ENCODE measurements at places on chromosomes 7 and 10.

GRCh38 chr7:127417346-127417745 is 24.8 kb upstream of the ZNF800 start:
- DNase-seq, result no peak

DNA sequence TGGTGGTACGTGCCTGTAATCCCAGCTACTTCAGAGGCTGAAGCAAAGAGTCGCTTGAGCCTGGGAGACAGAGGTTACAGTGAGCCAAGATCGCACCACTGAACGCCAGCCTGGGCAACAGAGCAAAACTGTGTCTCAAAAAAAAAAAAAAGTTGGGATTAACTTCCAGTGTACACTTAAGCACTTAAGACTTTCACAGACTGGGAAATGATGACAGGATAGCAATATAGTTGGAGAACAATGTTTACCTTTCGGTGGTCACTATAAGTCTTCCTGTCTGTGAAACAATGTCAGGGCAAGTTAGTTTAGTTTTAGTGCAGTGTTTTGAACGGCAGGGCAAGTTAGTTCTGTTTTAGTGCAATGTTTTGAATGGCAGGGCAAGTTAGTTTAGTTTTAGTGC is 130.2 kb downstream of the TPST1 start:
- no peak for DNase-seq

GRCh38 chr10:92849576-92850090 is 1.3 kb downstream of the EXOC6 start:
- DNase-seq, result no peak

DNA sequence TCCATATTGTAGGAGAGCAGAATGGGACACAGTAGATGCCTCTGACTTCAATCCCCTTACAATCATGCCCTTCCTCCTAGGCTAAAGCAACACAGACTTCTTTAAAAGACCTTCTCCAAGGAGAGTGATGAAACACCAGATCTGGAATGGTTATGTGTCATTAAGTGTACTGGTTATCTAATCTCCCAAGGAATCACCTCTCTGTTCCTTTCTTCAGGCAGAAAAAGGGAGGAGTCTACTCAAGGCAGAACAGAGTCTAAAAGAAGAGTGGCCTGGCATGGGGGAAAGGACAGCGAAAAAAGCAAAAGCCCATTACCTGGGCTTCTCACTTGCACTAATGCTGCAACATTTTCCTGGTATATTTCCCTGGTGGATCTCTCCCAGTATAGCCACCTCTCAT is 2.9 kb downstream of the ELMO1 start:
- no peak for DNase-seq

GRCh38 chr7:77313085-77313484 is 103.1 kb downstream of the GSAP start:
- DNase-seq, result no peak

- DNase-seq, result no peak
These were observed 498.1 kb upstream of the POT1 start for GRCh38 chr7:125427676-125428075.

DNA sequence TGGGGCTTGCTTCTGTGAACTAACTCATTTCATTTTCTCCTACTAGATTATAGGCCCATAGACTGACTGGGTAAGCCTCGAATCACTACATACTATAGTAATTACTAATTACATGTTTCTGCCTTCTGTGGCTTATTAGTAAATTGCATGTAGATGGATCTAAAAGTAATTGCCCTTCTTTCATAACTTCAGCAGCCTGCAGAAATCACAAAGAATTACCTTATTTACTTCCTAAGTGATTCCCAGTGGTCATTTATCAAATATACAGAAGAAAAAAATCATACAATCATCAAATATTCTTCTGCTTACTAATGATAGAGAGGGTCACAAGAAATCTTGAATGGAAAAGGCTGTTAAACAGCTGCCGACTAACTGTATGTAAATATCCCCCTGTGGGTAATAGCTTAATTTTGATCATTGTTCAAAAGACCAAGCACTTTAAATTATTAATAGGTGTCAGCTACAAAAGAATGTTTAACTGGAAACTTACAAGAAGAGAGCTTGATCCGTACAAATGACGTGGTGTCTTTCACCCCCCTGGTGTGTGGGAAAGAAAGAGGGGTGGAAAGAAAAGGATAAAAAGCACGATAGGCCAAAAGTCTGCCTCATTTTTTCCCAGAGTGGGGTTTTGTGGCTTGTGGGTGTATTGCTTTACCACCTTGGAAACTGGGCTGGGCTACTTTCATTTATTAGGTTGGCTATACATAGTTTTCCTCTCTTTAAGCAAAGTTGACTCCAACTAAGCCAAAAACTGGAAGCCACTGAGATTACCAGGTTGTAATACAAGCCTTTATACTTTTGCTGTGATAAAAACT is 361.8 kb upstream of the ZMIZ1 start:
- DNase-seq, result no peak

GRCh38 chr7:157462840-157463239 is 126.0 kb downstream of the DNAJB6 start:
- DNase-seq, result no peak

DNA sequence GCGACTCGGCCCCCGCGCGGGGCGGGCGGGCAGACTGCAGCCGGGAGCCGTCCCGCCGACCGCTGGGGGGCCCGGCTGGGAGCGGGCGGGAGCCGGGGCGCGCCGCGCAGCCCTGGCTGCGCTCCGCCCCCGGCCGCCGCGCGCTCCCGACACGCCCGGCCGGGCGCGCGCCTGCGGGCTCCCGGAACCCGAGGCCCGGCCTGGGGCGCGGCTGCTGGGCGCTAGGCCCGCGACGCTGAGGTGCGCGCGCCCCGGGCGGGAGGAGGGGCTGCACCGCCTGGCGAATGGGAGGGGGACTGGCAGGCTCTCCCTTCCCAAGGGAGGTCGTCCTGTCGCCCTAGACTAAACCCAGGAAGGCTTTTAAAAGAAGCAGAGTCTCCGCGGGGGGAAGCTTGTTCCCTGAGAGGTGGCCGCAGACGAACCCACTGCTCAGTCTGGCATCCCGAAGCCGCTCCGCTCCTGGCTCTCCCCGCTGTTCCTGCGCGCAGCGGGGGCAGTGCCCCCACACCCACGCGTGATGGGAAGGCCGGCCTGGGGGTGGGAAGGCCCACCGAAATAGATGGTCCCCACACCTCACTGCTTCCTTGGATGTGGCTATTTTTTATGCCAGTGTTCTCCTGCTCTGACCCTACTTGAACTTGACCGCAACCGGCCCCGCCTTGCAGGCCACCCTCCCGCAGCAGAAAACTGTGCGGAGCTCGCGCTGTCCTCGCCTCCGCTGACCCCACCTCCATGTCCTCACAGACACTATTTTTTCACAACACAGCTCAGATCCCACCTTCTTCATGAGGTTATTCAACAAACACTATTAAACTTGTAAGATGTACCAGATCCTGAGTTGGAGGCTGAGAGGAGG is at the start of gene VOPP1:
Gene VOPP1, minus strand, starts transcription at position 125 of the 856 bp plus-strand sequence. CDS start 178 bp downstream, outside the sequence.
- peak; percentile 43 for DNase-seq

DNA sequence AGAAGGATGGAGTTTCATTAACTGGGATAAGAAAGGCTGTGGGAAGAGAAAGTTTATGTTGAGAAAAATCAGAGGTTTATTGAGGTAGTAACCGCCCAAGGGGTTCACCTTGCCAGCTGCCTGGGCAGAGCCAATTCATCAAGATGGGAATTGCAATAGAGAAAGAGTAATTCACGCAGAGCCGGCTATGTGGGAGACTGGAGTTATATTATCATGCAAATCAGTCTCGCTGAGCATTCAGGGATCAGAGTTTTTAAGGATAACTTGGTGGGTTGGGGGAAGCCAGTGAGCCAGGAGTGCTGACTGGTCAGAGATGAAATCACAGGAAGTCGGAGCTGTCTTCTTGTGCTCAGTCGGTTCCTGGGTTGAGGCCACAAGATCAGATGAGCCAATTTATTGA is 70.6 kb downstream of the MALRD1 start:
- no peak for DNase-seq

DNA sequence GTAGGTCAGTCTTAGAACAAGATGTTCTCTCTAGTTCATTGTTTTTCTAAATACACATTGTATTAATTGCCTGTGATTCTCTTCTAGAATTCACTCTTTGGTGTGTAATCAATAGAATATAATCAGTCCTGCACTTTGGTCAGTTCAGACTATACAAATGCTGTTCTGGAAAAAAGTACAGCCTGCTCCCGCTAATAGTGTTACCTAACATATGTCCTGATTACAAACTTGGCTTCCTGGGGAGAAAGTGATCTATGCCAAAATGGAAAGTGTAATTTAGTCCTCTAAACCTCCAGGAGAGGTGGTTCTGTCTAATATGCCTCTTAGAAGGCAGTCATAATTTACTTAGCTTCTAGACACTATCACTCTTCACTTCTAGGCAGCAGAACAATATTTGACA is 215.5 kb downstream of the SEMA3D start:
- no peak for DNase-seq

DNA sequence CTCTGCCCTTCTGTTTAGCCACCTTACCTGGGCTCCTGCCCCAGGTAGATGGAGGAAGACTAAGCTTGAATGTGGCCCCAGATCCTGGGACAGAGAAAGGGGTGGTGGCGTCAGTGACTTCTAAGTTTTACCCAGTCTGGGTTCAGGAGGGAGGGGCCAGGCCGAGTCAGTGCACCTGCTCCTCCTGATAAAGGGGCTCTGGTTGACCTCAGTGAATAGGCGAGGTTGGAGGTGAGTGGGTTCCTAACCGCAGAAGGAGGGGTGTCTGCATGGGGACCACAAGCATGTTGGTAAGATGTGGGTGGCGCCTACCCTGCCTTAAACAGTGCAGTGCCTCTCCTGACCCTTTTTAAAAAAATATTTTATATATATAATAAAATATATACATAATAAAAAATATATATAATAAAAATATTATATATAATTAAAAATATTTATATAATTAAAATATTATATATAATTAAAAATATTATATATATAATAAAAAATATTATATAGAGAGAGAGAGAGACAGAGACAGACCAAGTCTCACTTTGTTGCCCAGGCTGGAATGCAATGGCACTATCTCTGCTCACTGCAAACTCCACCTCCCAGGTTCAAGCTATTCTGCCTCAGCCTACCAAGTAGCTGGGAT is 97.3 kb upstream of the GTF2I start:
- DNase-seq, result no peak

GRCh38 chr10:70007116-70007820 is 45.4 kb upstream of the MACROH2A2 start:
- DNase-seq, result no peak

GRCh38 chr10:48459270-48460150 is 145.4 kb downstream of the ARHGAP22 start:
- DNase-seq, result no peak

DNA sequence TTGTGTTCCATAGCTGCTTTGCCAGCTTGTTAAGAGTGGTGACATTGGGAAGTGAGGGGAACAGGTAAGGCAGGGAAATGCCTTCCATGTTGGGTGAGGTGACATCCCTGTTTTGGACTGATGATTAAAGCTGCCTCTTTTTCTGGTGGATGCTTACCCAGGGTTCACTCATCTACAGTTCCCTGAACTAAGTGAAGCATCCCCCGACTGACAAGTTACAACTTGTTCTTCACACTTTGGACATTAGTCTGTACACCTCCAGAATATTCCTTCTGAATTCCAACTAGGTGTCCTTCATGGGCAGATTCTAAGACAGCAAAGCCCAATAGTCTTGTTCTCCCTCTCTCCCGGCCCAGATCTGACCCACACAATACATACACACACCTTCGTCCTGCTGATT is 63.4 kb downstream of the HDAC9 start:
- DNase-seq, result no peak

DNA sequence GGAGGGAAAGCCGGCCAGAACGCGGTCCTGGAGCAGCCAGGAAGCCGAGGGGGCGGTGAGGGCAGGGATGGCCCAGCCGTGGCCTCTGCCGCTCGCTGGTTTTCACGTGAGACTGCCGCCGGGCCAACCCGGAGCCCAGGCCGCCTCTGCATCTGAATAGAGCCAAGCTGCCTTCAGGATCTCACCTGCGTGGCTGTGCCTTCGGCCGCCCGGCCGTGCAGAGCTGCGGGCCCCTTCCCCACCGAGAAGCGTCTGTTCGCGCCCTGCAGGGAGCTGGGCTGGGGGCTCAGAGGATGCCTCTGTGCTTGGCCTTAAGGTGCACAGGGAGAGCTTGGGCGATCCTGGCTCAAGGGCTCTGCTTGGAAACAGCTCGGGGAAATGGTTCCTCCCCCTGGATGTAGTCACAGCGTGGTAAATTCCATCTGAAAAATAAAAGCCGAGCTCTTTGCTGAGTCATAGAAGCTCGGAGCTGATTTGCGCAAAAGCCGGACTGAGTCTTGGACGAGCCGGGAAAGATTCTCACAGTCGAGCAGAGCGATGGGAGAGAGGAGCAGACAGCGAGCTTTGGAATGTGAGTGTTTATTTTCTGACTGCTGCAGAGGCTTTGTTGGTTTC is at the start of gene JAKMIP3:
Gene JAKMIP3, plus strand, starts transcription at position 456 of the 615 bp plus-strand sequence. CDS start 38,863 bp downstream, outside the sequence.
- DNase-seq, result no peak

- DNase-seq, result no peak
These were observed 19.6 kb upstream of the ZNF488 start for GRCh38 chr10:47403446-47404318.

DNA sequence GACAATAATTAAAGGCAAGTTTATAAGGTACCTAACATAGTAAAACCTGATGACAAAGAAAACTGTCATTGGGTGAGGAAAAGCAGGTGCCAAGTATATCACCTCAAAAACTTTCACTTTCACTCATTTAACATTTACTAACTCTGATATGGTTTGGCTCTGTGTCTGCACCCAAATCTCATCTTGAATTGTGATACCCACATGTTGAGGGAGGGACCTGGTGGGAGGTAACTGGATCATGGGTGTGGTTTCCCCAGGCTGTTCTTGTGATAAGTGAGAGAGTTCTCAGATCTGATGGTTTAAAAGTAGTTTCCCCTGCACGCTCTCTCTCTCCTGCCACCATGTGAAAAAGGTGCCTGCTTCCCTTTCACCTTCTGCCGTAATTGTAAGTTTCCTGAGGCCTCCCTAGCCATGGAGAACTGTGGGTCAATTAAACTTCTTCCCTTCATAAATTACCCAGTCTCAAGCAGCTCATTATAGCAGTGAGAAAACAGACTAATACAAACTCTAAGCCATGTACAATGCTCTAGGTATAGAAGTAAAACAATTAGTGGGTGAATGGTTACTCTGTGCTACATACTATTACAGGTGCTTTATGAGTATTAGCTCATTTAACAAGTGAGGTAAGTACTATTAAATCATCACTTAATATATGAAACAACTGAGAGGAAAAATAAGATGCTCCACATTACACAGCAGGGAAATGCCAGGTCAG is 199.0 kb downstream of the CHCHD3 start:
- no peak for DNase-seq

DNA sequence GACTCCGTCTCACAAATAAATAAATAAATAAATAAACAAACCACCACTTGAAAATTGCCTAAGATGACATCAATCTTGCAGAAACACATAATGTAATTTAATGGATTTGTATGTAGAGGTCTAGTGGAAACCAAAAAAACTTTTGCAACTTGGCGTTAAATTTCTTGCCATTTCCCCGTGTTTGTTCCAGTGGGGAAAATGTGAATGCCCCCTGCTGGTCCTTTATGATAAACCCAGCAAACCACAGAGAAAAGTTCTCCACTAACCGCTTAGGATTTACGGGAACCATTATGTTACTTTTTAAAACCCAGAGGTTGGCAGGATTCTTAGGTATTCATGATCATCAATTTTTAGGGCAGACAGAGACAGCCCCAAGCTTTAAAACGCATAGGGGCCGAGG is 32.5 kb downstream of the LAMB4 start:
- DNase-seq, result no peak

Data from CD8-positive, alpha-beta memory T cell (primary cell).